ENCODE measurements at places on chromosomes 5 and 9.

DNA sequence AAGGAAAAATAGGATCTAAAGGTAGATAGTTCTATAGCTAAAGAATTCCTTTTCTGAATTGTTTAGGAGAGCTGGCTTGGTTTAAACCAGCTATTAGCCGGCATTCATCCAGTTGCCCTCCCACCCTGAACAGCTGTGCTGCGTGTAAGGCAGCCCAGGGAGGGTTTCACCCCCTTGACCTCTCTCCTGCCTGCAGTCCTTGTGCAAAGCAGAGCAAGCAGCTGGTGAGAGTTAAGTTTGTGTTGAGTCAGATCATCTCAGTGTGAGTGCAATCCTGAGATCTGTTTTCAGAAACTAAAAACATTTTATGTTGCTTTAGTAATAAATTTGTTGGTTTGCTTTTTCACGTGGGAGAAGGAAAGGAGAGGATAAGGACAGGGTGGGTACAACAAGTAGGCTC is 13.0 kb downstream of the SLC25A25 start:
- no peak for DNase-seq

GRCh38 chr5:86979811-86980411 is 287.8 kb upstream of the RASA1 start:
- DNase-seq: no peak

GRCh38 chr5:1279443-1280151 is 15.3 kb downstream of the TERT start:
- DNase-seq: no peak

DNA sequence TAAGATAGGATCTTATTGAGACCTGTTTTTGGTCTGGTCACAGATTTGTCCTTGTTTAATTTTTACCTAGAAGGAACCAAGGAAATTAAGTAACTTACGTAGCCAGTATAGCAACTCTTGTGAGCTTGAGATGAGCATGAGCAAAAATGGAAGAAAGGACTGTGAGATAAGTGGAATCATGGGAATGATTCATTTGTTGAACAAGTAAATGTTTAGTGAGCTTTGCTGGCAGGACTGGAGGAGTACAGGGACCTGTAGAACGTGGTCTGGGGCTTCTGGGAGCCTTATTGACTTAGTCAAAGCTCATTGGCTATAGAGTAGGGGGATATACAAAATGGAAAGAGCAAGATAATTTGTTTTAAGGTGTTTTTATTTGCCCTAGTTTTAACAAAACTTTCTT is 3.0 kb downstream of the RAD23B start:
- DNase-seq: no peak

DNA sequence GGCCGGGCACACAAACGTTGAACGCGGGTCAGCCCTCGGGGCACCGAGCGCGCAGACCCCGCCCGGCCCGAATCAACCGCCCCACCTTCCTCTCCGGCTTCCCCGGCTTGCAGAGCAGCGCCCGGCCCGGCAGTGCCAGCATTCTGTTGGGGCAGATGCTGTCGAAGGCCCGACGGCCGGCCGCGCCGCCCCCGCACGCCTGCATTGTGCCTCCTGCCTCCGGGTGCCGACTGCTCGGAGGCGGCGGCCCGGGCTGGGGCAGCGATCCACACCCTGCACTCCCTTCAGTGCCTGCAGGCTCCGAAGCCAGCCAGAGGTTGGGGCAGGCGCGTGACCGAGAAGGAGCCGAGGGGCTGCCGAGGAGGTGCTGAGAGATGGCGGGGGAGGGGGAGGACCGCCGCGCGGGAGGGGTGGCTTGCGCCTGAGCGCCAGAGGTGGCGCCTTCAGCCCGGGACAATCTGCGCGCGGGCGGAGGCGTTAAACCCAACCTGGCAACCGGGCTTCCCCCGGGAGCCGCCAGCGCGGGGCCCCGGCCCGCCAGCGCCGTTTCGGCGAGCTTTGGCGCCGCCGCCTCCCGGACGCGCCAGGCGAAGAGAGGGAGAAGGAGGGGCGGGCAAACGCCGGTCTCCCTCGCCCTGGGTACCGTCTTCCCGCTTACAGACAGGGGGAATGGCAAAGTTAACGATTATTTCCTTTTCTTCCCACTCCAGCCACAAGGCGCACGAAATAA is at the start of gene MCIDAS:
Gene MCIDAS (minus strand): TSS at position 382 of the 730 bp plus-strand sequence. CDS start 177 bp downstream, at position 205.
- DNase-seq: peak; percentile 79

DNA sequence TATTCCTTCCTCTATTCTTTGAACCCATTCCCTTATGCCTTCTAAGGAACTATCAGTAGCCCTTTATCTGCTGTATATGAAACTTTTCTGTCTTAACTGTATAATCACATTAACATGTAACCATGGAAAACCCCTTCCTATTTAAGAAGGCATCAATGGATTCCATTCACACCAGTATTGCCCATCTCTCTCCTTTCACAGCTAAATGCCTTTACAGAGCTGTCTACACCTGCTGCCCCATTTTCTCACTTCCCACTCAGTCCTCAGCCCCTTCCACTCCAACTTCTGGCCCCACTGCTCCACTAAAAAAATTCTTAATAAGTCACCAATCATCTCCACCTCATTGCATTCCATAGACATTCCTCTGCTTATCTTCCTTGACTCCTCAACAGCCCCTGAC is 50.8 kb downstream of the SEC61B start:
- DNase-seq: no peak

DNA sequence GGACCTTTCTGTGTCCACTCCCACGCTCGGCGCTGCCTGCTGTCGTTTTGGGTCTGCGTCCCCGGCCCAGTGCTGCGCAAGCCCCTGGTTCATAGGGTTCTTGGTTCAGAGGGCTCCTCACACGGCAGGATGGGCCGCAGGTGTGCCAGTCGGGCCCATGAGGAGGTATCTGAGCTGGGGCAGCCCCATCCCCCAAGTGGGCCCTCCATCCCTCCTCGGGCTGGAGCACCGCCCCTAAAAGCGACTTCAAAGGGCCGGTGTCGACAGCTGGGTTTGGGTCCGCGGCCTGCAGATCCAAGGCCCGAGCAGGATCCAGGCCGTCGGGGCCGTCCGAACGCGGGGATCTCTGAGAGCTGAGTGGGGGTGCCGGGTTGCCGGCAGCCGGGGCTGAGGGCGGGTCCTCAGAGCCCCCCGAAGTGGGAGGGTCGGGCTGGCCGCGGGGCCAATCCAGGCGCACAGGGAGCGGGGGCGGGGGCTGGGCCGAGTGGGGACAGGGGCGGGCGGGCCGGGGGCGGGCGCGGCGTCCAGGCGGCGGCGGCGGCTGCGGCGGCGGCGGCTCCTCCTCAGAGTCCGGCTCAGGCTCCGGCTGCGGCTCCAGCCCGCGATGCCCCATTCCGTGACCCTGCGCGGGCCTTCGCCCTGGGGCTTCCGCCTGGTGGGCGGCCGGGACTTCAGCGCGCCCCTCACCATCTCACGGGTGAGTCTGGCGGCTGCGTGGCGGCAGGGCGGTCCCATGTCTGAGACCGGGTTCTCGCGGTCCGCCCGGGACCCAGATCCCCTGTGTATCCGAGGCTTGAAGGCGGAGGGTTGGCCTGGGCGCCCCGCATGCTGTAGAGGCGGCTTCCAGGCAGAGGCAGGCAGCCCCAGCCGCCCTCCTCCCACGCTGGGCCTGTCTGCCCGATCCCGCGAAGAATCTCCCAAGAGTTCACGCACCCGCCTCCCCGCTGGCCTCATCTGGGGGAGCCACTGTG is at the start of gene PDLIM4:
Gene PDLIM4 (plus strand): TSS at position 566 of the 971 bp plus-strand sequence. CDS start 39 bp downstream, at position 605.
- no peak for DNase-seq

GRCh38 chr9:127194881-127195713 is 69.5 kb upstream of the GARNL3 start:
- DNase-seq: no peak

DNA sequence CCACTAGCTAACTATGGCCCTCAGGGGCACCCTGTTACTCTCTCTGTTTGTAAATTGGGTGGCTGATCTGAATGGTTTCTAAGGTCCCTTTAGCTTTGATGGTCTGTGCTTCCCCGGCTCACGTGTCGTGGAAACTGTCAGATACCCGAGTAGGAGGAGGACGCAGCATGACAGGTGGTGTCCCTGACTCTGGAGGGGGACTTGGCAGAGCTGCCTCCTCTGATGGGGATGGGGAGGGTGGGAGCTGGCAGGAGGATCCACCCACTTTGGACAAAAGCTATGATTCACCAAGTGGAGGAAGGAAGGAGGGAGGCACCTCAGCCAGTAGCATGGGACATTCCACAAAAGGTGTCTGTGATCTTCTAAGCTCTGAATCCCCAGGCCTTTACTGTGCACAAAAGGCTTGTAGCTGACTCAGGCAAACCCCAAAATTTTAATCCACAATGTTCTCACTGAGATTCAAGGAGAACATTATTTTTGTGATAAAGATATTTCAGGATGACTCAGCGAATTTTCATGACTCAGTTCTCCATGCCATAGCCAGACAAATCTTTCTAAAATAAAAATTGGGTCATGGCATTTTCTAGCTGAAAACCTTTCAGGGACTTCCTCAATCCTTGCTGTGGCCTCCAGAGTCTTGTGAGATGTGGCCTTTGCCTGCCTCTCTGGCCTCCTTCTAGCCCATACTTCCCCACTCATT is 131.0 kb upstream of the BRINP1 start:
- no peak for DNase-seq

- no peak for DNase-seq
These were observed 33.2 kb downstream of the GPR151 start for GRCh38 chr5:146482775-146483174.

- no peak for DNase-seq
These were observed 64.2 kb upstream of the ECM2 start for GRCh38 chr9:92599938-92600461.

- no peak for DNase-seq
These were observed 195.0 kb downstream of the PBX3 start for GRCh38 chr9:125942125-125942524.

DNA sequence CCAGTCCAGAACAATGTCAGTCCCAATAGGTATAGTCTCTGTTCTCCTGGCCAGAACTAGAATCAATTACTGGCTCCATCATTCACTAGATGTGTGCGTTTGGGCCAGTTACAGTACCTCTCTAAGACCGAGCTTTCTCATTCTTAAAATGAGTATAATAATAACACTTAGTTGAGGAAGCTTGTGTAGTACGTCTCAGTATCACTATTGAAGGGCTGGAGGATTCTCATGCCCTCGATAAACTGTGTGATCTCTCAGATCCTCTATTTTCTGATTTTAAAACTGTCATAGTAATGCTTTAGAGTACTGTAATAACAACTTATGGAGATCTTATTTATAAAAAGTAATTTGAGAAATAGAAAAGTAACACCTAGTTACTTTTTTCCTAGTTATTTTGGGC is 50.7 kb downstream of the CDKN2A start:
- no peak for DNase-seq

GRCh38 chr5:13214182-13214581 is 730.3 kb downstream of the DNAH5 start:
- DNase-seq: no peak

GRCh38 chr9:126626127-126626925 is 12.6 kb downstream of the LMX1B start:
- no peak for DNase-seq

GRCh38 chr9:8140557-8140956 is 341.0 kb upstream of the DMAC1 start:
- no peak for DNase-seq

DNA sequence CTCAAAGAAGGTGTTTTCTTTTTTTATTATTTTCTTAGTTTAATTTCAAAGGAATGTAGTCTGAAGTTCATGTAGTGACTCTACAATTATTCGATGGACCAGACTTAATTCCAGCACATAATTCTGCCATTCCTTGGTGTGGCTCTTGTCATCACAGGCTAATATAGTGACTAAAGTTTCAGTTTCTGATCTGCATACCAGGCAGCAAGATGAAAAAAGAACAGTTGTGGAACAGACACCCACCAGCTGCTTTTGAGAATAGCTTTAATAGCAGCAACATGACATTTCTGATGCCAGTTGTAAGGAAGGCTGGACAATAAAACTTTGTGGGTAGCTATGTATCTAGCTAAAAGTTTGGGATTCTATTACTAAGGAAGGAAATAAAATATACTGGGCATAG is 676.3 kb upstream of the GRAMD2B start:
- no peak for DNase-seq

- no peak for DNase-seq
These were observed 56.5 kb downstream of the JAK2 start for GRCh38 chr9:5041390-5042115.
